ENCODE measurements at places on chromosomes 6 and 20. TPM values are rescaled to one million over a fixed set of nuclear protein-coding genes. Genes with fewer than 3 reads are reported as not detected.

DNA sequence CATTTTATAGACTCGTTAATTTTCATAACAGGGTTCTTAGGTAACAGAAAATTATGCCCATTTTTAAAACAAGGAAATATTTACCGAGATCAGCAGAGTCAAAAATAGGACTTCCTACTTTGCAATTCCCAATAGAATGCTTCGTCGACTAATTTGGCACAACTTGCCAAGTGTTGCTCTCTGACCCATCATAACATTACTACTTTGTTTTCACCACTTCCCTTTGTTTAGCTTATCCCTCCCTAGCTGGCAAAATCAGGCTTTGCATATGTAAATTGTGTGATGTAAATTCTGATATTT, 914 bp upstream of the RANBP9 start:
- peak overlapping the region; percentile 94 for H3K27ac ChIP-seq
- no peak for DNase-seq
- no peaks in the 10 kb centered on the region for H3K36me3 ChIP-seq

GRCh38 chr20:2671977-2672376, 8.0 kb upstream of the IDH3B start:
- no peak overlapping the region for H3K4me3 ChIP-seq
- no peaks in the 10 kb centered on the region for H3K36me3 ChIP-seq
- no peaks in the 10 kb centered on the region for H3K27me3 ChIP-seq
- H3K27ac ChIP-seq = no peak overlapping the region
- DNase-seq = no peak

DNA sequence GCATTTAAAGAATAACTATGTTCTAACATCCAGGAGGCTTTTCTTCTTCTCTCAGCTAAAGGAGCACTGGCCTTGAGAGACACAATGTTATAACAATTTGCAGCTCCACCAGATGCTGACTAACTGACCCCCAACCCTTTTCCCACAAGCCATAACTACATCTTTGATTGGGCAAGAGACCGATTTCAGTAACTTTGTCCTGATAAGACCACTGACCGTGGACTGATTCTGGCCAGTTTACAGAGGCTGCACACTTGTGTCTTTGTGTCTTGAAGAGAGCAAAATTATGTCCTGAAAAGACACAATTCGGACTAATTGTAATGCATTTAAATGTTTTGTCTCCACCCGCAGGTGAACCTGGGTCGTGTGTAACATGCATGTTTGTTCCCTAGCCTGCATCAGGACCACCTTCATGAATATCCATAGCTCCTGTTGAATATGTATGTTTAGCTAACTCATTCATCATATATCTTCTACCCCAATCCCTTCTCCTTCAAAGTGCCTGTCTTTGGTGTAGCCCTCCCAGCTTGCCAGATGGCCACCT, 22.3 kb downstream of the ABRACL start:
- H3K27me3 ChIP-seq = no peaks in the 10 kb centered on the region
- H3K27ac ChIP-seq = no peak overlapping the region
- H3K4me3 ChIP-seq = no peak overlapping the region
- H3K36me3 ChIP-seq = no peaks in the 10 kb centered on the region

GRCh38 chr6:150418827-150419594, 50.2 kb downstream of the IYD start:
- H3K4me1 ChIP-seq = no peaks in the 10 kb centered on the region
- peak overlapping the region; percentile 4 for H3K4me3 ChIP-seq
- H3K27me3 ChIP-seq = no peaks in the 10 kb centered on the region

DNA sequence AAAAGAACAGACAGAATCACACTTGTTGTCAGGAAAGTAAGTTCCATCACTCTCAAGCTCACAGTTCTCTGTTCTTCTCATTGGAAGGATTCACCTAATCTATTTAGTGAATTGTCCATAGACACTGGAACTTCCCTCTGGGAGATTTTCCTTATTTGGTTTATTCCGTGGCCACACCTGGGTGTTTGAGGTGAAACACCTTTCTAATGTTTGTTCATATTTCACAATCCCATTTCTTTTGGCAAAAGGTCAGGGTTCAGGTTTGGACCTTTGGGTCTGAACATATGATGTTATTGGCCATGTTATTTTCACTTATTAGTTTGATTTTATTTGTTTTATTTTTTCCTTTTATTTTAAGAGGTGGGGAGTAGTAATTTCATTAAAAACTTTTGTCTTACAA, 4.0 kb downstream of the MAS1L start:
- H3K4me1 ChIP-seq = no peaks in the 10 kb centered on the region
- no peak overlapping the region for H3K4me3 ChIP-seq
- no peaks in the 10 kb centered on the region for H3K36me3 ChIP-seq
- no peak for DNase-seq
- no peak overlapping the region for H3K27ac ChIP-seq

DNA sequence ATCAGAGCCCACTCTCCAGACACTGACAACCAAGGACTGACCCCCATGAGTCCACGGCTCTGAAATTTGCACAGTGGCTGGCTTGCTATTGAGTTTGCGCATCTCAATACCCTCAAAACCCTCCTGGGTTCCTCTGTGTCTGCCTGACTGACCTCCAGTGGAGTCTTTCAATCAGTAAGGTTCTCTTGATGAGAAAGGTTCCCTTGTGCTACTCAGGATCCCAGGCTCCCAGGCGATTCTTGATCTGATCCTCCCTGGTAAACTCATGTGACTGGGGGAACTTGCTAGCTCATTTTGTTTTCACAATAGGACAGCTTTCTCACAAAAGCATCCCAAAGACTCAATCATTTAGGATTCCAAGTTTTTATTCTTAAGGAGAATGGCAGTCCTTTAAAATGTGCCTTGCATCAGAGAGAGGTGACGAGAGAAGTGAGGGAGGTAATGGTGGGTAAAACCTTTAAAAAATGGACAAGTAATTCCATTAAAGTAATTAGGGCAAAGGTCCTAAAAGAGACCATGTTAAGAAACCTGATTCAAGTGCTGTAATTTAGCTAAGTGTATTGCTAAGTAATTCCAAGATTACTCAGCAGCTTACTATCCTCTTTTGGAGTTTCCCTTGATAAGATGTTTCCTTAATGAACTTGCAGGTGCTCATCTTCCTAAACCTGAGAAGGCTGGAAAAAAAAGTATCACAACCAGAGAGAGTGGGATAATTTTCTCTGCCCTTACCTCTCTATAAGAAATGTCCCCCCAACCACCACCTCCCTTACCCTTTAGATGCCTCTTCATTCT, 304.7 kb upstream of the SGK1 start:
- H3K4me3 ChIP-seq = no peak overlapping the region
- no peak overlapping the region for H3K27ac ChIP-seq
- H3K4me1 ChIP-seq = no peaks in the 10 kb centered on the region

DNA sequence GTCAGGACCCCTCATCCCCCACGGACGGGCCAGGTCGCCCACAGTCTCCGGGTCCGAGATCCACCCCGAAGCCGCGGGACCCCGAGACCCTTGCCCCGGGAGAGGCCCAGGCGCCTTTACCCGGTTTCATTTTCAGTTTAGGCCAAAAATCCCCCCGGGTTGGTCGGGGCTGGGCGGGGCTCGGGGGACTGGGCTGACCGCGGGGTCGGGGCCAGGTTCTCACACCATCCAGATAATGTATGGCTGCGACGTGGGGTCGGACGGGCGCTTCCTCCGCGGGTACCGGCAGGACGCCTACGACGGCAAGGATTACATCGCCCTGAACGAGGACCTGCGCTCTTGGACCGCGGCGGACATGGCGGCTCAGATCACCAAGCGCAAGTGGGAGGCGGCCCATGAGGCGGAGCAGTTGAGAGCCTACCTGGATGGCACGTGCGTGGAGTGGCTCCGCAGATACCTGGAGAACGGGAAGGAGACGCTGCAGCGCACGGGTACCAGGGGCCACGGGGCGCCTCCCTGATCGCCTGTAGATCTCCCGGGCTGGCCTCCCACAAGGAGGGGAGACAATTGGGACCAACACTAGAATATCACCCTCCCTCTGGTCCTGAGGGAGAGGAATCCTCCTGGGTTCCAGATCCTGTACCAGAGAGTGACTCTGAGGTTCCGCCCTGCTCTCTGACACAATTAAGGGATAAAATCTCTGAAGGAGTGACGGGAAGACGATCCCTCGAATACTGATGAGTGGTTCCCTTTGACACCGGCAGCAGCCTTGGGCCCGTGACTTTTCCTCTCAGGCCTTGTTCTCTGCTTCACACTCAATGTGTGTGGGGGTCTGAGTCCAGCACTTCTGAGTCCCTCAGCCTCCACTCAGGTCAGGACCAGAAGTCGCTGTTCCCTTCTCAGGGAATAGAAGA, 978 bp downstream of the HLA-A start:
- H3K27ac ChIP-seq = peak overlapping the region; percentile 61
- no peak for DNase-seq
- H3K27me3 ChIP-seq = no peaks in the 10 kb centered on the region
- no peaks in the 10 kb centered on the region for H3K4me1 ChIP-seq
- H3K4me3 ChIP-seq = peak overlapping the region; percentile 46

- no peaks in the 10 kb centered on the region for H3K36me3 ChIP-seq
- no peak overlapping the region for H3K4me3 ChIP-seq
- no peak overlapping the region for H3K27ac ChIP-seq
- no peaks in the 10 kb centered on the region for H3K27me3 ChIP-seq
- no peak for DNase-seq
Observed at GRCh38 chr20:16752082-16752481, 3.9 kb downstream of the OTOR start.

- no peaks in the 10 kb centered on the region for H3K4me1 ChIP-seq
- DNase-seq = no peak
- no peaks in the 10 kb centered on the region for H3K27me3 ChIP-seq
- no peak overlapping the region for H3K4me3 ChIP-seq
- H3K27ac ChIP-seq = no peak overlapping the region
Observed at GRCh38 chr6:24140591-24140990, 14.6 kb downstream of the NRSN1 start.

DNA sequence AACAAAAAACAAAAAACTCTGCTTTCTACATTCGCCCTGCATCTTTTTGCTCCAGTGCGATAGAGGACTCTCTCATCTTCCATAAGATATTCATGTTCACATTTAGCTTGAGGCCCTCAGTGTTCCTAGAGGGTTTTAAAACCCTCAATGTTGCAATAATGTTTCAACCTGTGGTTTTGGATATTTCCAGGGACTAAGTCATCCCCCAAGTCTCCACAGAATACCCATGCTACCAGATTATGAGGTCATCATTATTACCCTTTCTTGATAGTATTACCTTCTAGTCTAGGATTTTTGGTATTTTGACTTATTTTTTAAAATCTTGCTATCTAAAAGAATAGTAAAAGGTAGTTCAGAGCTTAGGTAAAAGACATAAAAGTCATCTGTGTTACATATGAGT, 480.5 kb upstream of the ID4 start:
- no peaks in the 10 kb centered on the region for H3K36me3 ChIP-seq
- no peak for DNase-seq
- no peaks in the 10 kb centered on the region for H3K4me1 ChIP-seq
- no peaks in the 10 kb centered on the region for H3K27me3 ChIP-seq

- DNase-seq = no peak
- H3K36me3 ChIP-seq = no peaks in the 10 kb centered on the region
- H3K4me1 ChIP-seq = no peaks in the 10 kb centered on the region
- no peaks in the 10 kb centered on the region for H3K27me3 ChIP-seq
- no peak overlapping the region for H3K4me3 ChIP-seq
Observed at GRCh38 chr6:24522228-24523176, 27.7 kb downstream of the ALDH5A1 start.

DNA sequence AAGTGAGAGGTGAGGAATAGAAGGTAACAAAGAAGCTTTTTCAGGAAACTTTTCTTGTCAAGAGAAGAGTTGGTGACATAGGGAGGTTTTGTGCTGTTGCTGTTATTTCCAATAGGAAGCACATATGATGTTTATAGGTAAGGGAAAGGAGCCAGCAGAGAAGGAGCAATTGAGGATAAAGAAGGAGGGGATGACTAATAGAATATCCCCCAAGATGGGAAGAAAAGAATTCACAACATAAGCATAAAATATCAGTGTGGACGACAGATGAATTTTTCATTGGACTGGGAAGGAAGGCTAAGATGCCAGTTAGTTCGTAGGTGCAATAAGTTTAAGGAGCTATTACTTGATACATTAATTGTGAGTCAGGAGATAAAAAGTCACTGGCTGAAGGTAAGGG, 8.5 kb upstream of the BEND6 start:
- no peaks in the 10 kb centered on the region for H3K36me3 ChIP-seq
- H3K27ac ChIP-seq = no peak overlapping the region
- DNase-seq = no peak
- H3K4me1 ChIP-seq = no peaks in the 10 kb centered on the region

The CLVS2 gene
- total RNA-seq = 0.19 TPM

DNA sequence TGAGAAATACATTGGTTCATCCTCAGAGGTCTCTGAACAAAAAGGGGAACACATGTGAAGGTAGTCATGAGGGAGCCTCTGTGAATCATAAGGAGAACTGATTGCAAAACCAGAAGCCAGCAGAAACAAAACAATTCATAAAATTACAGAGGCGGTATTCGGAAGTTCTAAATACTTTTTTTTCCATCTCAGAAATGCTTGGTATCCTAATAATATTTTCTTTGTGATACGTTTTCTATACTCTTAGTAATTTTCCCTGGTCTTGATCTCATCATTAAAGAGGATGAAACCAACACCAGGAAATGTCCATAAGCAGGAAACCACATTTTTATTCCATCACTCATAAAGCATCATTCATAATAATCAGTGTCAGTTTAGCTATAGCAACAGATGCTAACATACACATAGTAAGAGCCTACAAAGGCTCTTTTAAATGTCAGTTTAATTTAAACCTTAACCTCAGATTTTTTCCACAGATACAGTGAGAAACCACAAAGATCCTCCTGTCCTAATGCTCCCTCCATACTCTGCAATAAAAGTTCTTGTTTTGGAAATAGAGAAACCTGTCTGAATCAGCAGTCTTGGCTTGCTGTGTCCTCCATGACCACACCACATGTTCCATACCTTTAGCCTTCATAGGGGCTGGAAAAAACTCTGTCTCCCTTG, 29.2 kb downstream of the SGK1 start:
- peak overlapping the region; percentile 3 for H3K27ac ChIP-seq
- no peaks in the 10 kb centered on the region for H3K4me1 ChIP-seq
- no peaks in the 10 kb centered on the region for H3K36me3 ChIP-seq
- no peaks in the 10 kb centered on the region for H3K27me3 ChIP-seq

DNA sequence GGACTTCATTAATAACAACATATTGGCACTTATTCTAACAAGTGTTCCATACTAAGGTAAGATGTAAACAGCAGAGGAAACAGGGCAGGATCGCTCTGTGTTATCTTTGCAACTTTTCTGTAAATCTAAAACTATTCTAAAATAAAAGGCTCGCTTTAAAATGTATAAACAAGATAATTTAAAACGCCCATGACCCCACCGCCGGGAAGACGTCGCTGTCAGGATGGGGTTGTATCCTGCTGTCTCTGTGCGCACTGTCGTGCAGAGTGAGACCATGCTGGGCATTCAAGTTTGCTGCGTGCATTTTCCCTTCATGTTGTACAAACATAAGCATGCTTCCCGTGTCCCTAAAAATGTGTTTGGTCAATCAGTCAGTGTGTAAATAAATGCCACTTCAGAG, 255.7 kb downstream of the CDH4 start:
- no peak for DNase-seq
- H3K4me1 ChIP-seq = no peaks in the 10 kb centered on the region
- H3K36me3 ChIP-seq = no peaks in the 10 kb centered on the region
- no peaks in the 10 kb centered on the region for H3K27me3 ChIP-seq
- no peak overlapping the region for H3K4me3 ChIP-seq
- H3K27ac ChIP-seq = no peak overlapping the region
